ENCODE measurements at places on chromosomes 2 and 18. TPM values are rescaled to one million over a fixed set of nuclear protein-coding genes. Genes with fewer than 3 reads are reported as not detected.

DNA sequence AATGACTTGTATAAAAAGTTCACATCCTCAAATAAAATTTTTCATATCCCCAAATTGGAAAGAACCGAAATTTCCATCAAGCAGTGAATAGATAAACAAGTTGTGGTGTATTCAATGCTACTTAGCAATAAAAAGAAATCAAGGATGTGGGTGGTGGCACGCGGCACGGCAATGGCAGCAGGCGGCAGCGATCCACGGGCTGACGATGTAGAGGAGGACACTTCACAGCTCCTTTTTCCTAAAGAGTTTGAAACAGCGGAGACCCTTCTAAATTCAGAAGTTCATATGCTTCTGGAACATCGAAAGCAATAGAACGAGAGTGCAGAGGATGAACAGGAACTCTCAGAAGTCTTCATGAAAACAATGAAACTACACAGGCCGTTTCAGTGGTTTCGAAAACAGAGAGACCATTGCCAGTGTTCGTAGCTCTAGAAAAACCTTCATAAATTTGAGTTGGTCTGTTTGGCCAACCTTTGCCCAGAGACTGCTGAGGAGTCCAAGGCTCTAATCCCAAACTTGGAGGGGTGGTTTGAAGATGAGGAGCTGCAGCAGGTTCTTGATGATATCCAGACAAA, 9.8 kb upstream of the IL36A start:
- no peak for DNase-seq

Gene LRRC30
- total RNA-seq, result not detected

Gene PKDCC
- 289 TPM for total RNA-seq

GRCh38 chr2:177117755-177118154, 94.8 kb upstream of the HNRNPA3 start:
- DNase-seq, result no peak

DNA sequence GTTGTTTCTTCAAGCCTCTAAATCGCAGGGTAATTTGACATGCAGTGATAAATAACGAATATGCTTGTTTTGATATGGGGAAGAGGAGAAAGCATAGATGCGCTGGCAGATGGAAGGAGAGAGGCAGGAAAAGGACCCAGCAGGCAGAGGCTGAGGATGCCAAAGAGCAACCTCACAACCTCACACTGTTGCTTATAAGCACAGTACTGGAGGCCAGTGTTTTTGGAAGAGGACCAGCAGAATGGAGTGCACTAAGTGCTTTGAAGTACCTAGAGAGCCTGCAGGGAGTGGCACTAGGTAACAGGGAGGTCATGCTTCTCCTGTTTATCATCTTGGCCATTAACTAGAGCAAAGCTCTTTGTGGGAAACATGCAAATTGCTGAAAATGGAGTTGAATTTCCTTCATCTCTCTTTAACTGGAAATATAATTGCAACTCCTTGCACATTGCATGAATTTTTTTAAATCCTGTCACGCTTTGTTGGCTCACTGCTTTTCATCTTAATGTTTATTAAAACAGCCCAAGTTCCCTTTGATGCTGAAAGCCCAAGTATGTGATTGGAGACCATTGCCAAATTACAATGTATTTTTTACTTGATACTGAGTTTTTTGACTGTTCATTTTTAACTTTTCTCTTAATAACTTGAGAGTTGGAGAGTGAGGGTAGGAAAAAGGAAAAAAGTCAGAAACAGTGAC, 236.4 kb downstream of the LRRTM1 start:
- DNase-seq, result no peak

- no peak for DNase-seq
Measured at GRCh38 chr2:171432969-171433762, 624 bp downstream of the METTL8 start.

GRCh38 chr2:3125001-3125760, 252.4 kb downstream of the EIPR1 start:
- DNase-seq, result peak; percentile 74

GRCh38 chr2:65267008-65267407, 39.4 kb downstream of the ACTR2 start:
- no peak for DNase-seq

- no peak for DNase-seq
Measured at GRCh38 chr2:160613466-160614153, 120.0 kb upstream of the RBMS1 start.

Gene G6PC2
- total RNA-seq, result 0.35 TPM

GRCh38 chr2:50515638-50516037, 516.3 kb downstream of the NRXN1 start:
- DNase-seq, result no peak

Gene HRH4
- 0.39 TPM for total RNA-seq

- peak; percentile 67 for DNase-seq
Measured at GRCh38 chr2:232983669-232984140, 29.4 kb downstream of the NGEF start.

Gene TIA1
- total RNA-seq, result 57.1 TPM

Measured in mesenteric fat pad (tissue), 1 donor.